Ovary (tissue), 10 donors: ENCODE measurements at places on chromosomes 1 and 21. TPM values are rescaled to one million over a fixed set of nuclear protein-coding genes. Genes with fewer than 3 reads are reported as not detected.
A peak's percentile ranks its signal among the peaks of the same experiment; 100 is the strongest.

DNA sequence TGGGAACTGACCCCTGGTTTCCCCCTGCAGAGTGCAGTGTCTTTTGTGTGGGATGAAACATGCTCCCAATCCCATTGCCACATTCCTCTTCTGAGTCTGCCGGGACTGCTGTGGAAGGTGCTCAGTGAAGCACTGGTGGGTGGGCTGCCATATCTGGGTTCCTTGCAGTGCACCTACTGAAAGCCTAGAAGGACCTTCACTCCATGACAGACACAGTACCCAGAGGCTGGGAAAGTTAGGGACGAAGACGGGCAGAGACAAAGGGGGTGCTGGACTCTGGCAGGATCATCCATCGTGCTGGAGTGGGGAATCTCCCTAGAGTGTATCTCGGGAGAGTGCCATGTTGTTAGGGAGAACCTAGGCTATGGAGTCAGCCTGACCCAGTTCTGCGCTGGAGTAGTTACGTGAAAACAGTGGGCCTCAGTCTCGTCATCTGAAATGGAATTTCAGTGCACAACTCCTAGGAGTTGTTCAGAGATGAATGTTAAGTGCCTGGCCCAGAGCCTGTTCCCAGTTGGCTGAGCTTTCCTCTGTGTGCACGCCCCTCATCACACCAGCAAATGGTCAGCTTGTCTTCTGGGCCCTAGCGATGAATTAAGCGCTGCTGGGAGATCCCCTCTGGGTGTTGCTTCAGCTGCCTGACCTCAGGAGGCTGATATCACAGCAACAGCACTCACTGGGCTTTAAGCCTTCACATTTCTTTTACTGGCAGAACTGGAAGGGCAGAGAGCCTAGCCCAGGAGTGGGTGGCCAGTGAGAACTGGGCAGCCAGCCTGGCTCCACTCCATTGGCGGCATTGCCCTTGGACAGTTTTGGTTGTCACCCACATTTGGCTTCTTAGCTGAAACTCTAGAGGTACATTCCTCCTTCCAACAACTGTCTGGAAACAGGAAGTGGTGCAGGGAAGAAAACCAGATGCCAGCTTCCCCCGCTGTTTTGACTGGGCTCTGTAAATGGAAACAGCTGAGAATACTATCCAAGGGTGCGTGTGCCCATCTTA, 479.8 kb upstream of the VAMP3 start:
- DNase-seq: no peak

The APOBEC4 gene
- total RNA-seq: 0.69 TPM

- no peak for DNase-seq
Measured at GRCh38 chr1:223833948-223834347, 11.8 kb downstream of the TP53BP2 start.

DNA sequence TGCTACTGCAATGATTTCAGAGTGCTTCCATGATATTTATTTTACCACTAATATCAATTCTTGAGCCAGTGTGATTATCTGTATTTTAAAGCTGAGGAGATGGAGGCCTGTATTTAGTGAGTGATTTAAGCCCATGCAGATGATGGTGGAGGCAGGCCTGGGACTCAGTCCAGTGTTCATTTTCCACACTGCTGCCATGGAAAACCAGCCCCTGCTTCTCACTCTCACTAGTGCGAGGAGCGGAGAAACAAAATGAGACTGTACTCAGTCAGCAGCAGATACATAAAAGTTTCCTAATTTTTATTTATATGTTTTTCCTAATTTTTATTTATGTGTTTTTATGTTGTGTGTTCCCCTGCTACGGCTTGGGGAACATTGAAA, 32.8 kb downstream of the LRRC8B start:
- no peak for DNase-seq

The GNG4 gene
- 22.0 TPM for total RNA-seq

DNA sequence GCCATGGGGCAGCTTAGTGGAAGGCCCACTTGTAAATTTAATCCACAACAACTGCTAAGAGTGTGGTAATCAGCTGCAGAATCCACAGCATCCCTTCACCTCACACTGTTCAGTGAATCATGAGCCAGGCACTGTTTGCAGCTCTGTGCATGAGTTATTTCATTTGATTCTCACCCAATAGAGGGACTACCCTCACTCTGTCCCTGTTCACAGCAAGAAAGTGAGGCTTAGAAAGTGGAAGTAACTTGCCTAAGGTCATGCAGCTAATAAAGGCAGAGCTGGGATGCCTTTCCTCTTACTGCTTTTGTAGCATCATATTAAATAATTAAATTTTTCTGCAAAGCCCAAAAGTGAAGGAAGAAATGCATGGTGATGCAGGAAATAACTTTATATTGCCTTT, 346.5 kb upstream of the PLD5 start:
- DNase-seq: no peak

The CELA3A gene
- total RNA-seq: 25.4 TPM

GRCh38 chr1:198696211-198696610, 57.4 kb downstream of the PTPRC start:
- no peak for DNase-seq

- DNase-seq: no peak
Measured at GRCh38 chr1:233027046-233027445, 76.6 kb downstream of the NTPCR start.

- DNase-seq: no peak
Measured at GRCh38 chr1:219621047-219621786, 8.3 kb upstream of the ZC3H11B start.

The AK5 gene
- 0.89 TPM for total RNA-seq

The OR14K1 gene
- total RNA-seq: not detected

The MATN1 gene
- 0.86 TPM for total RNA-seq

DNA sequence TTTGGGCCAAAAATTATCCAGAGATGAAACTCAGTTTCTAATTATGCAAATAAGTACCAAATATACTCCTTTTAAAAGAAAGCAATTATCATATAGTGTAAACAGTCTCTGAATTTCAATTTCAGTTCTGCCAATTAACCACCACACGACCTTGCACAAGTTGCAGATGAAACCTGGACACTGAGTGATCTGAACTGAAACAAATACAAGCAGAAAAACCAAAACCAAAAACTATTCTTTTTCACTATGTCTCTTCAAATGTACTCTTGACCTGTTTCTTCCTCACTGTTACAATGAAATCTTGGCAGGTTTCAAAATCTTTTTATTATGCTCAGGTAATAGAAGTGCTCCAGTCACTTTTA, 79.2 kb downstream of the TYW3 start:
- DNase-seq: no peak

The KIAA0040 gene
- 5.2 TPM for total RNA-seq

The C1orf87 gene
- total RNA-seq: 0.84 TPM

- no peak for DNase-seq
Measured at GRCh38 chr1:175548774-175549173, 194.6 kb downstream of the TNR start.

DNA sequence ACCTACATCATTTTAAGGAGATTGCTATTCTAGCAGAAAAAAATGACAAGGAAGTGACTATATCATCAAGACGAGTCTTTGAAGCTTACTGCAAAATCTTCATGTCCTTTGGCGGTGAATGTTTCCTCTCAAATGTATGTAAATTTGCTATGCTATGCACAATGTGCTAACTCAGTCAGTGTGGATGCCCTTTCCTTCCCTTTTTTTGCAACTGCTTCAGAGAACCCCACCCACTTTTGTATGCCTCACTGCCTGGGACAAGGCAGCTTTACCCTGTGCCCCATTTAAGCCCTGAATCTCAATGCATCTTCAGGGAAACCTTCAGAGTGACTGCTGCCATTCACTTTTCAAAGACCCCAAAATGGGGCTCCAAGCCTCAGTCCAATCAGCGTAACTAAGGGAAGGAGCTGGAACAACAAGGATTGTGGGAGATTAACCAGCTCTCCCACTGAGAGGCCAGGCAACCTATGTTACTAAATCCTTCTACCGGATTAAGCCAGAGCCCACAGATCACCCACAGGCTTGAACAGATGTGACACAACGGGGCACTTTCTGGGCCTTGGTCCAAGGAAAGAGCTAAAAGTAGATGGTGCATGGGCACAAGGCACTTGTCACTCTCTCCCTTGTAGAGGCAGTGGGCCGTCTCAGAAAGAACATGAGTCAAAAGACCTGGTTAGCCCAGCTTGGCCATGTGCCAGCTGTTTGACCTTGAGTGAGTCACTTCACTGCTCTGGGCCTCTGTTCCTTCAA, 154.4 kb downstream of the PLPP3 start:
- no peak for DNase-seq

DNA sequence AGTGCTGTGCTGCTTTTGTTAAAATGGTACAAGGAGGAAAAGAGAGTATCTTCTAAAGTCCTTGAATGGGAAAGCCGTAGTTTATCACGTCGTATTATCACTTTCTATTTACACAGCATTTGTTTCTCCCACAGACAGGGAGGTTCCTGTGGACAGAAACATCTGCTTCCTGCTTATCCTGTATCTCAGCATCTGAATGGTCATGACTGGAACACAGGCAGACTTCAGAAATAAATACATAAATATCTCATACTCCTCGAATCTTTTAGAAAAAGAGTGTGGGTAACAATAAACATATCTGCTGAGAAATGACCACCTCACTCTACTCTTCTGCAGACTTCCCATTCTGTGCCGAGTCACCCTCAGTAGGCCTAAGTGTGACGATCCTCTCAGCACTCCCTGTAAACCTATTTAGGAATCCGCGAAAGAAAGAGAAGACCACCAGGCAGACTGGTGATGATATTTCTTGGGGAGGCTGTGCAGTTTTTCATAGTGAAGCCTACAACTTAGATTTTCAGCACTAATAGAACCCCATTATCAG, 393.5 kb downstream of the SMYD3 start:
- DNase-seq: no peak

The PHTF1 gene
- 7.8 TPM for total RNA-seq

DNA sequence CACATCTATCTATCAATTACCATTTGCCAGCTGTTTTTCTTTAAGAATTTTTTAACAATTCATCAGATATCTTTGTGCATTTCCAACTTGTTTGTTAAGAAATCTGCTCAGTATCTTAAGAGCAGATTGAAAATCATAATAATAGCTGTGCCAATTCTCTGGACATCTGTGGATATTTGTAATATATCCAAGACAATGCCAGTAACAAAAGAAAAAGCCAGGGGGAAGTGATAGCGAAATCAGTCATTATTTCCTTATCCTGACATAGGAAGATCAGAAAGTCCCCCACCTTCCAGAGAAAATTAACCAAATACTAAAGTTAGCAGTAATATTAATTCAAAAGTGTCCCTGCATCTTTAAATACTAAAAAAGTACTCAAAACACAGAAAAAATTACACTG, 217.1 kb downstream of the RERE start:
- no peak for DNase-seq

- DNase-seq: no peak
Measured at GRCh38 chr1:21736876-21737275, 46.1 kb downstream of the USP48 start.

The ZNHIT6 gene
- total RNA-seq: 20.0 TPM

- DNase-seq: no peak
Measured at GRCh38 chr1:216794586-216794985, 71.4 kb upstream of the ESRRG start.

The YOD1 gene
- total RNA-seq: 4.7 TPM

- no peak for DNase-seq
Measured at GRCh38 chr1:50591598-50591997, 168.4 kb upstream of the DMRTA2 start.

GRCh38 chr1:15885701-15886610, 38.4 kb downstream of the SPEN start:
- DNase-seq: peak; percentile 99

The OR6K3 gene
- not detected for total RNA-seq

DNA sequence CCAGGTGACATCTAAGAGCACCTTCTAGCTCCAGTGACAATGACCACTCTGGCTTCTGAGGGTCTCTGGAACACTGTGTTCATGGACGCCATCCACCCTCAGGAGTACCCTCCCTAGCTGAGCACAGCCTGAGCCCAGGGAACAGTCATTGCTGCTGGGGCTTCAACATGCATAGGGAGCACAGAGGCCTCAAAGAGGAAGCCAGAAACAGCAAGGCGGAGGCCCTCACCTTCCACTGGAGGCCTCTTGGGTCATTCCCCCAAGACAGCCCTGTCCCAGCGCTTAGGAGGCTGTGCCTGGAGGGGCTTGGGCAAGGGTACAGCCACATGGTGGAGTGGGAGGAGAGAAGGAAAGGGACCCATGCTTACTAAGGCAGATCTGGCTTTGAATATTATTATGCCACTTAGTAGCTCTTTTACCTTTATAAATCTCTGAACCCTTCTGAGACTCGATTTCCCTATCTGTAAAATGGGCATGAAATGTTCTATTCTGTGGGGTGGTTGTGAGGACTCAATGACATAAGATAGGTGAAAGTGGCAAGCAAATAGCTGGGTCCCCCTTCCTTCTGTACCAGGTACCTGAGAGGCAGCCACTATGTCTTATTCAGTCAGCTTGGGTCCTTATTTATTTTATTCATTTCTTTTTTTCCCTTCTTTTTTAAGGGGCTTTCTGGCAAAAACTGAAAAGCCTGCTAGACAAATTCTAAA, 32.8 kb downstream of the PTAFR start:
- DNase-seq: no peak

GRCh38 chr1:71049951-71050598, 2.5 kb upstream of the PTGER3 start:
- no peak for DNase-seq

The SPRR2F gene
- total RNA-seq: 18.5 TPM

- no peak for DNase-seq
Measured at GRCh38 chr1:117803318-117803717, 126.1 kb downstream of the GDAP2 start.

GRCh38 chr1:193325771-193326170, 139.4 kb upstream of the B3GALT2 start:
- no peak for DNase-seq

GRCh38 chr1:161505686-161506085, 429 bp downstream of the FCGR2A start:
- no peak for DNase-seq

DNA sequence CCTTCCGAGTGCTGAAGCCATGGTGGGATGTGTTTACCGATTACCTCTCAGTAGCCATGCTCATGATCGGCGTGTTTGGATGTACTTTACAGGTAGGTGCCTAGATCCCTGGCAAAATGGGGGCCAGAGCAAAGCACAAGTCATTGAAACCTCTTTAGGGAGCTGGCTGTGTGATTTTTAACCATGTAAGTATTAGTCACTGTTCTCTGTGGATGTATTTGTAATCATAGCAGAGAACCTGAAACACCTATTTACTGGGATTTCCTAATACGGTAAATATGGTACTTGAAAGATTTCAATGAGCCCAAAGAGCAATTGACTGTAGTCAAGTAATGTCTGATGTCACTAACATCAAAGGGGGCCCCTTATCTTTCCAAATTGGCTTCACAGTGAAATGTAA, 53.6 kb downstream of the LRRC8C start:
- no peak for DNase-seq
